ENCODE measurements at places on chromosomes 3 and 15.

DNA sequence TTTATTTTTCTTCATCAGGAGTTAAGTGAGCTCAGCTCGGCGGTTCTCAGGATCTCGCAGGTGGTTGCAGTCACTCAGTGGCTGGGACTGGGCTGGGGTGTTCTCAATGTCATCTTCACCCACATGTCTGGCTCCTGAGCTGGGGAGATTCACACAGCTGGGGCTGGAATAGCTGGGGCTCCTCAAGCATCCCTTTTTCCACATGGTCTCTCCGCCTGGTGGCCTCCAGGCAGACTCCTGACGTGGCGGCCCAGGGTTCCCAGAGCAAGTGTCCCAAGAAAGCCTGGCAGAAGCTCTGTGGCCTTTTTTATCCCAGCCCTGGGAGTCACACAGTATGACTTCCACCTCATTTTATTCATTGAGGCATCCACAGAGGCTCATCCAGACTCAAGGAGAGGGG is 84.1 kb upstream of the ANKRD34C start:
- DNase-seq, result no peak

DNA sequence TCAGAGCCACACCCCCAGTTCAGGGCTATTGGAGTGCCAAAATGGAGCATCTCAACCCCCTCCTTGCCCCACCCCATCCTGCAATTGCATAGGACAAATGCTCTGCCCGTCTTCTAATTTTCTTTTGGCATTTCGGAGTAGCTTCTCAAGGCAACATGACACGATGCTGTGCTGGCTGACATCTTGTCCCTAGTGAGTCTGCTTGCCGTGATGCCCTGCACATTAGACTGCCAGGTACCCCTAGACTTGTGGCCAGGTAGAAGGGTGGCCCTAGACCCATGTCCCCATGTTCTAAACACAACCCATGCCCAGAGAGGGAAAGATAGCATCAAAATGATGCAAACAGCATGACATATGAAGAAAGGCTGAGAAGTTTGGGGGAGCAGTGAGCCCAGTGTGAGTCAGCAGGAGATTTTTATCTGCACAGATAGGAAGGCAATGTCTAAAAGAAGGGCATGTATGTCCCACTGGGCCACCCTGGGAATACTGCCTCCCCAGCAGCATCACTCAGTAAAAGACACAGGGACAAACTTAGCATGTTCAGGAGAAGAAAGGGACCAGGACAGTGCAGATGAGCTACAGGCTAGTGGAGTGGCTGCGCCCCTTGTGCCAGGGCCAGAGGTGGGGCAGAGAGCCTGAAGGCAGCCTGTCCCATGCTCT is 36.8 kb downstream of the CA12 start:
- DNase-seq, result no peak

- no peak for DNase-seq
These were observed 34.8 kb upstream of the EOMES start for GRCh38 chr3:27756877-27757276.

DNA sequence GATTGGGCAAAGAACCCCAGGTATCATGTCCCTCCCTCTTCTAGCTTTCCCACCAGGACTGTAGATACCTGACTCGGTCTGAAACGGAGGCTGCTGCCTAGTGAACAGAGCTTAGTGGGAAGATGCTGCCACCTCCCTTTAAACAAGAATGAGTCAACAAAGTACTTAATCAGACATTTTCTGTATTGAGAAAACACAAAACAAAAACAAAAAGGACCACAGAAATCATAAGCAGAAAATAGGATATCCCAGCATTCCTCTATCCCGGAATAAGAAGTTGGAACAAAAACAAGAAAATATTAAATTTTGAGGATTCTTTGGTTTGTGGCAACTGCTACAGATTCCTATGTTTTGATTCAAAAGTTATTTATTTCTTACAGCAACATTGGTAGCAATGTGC is 51.7 kb upstream of the COL8A1 start:
- no peak for DNase-seq

- DNase-seq, result no peak
These were observed 15.3 kb downstream of the ZXDC start for GRCh38 chr3:126460381-126460780.

GRCh38 chr3:154952553-154952952 is 127.6 kb upstream of the MME start:
- DNase-seq, result no peak

GRCh38 chr3:48478626-48479555 is 25.1 kb downstream of the SHISA5 start:
- DNase-seq, result no peak

DNA sequence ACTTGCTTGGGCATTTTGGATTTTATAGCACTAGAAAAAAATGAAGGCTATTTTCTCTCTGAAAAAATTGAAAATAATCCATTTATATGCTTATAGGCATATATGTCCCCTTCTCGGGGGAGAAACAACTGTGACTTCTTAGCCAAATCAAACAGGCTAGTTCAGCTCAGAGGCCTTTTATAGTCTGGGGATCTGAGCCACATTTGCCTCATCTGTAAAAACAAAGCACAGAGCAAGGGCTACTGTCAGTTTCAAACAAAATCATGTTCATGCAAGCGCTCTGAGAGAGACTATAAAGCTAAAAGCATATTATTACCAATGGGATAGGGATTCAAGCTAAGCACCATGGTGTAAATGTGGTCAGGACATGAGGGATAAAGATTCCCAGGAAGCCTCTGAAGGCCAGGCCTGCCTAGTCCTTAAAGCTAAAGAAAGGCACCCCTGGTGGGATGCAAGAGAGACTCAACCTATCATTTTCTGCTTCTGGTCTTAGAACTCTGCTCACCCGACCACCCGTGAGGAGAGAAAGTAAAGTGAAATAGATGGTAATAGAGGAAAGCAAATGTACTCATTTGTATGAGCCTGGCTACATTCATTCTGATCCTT is 51.0 kb upstream of the IL12A start:
- no peak for DNase-seq

- DNase-seq, result no peak
These were observed 8.0 kb downstream of the MCM2 start for GRCh38 chr3:127606086-127606805.

All from NCI-H1930 (cell line).